B cell (primary cell): ENCODE measurements at places on chromosomes 3 and 15.

GRCh38 chr15:29105151-29105854, 164.3 kb downstream of the NSMCE3 start:
- no peak for DNase-seq

DNA sequence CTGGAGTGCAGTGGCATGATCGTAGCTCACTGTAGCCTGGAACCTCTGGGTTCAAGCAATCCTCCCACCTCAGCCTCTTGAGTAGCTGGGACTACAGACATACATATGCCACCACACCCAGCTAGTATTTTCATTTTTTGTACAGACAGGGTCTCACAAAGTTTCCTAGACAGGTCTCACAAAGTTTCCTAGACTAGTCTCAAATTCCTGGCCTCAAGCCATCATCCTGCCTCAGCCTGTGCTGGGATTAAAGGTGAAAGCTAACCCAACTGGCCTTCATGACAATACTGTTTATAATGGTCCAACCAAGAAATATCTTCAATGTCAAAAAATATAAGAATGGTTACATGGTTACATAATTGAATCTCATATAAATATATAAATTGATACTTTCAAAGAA, 24.0 kb downstream of the GPR176 start:
- DNase-seq = no peak

DNA sequence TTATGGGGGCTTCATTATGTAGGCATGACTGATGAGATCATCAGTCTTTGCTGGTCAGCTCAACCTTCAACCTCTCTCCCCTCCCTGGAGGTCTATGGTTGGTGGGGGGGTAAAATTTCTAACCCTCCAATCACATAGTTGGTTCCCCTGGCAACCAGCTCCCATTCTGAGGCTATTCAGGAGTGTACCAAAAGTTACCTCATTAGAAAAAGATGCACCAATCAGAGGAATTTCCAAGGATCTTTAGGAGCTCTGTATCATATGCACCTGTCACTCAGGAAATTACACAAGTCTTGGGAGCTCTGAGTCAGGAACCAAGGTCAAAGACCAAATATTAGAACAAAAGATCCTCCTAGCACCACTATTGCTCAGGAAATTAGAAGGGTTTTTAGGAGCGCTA, 21.4 kb upstream of the LEO1 start:
- no peak for DNase-seq

- no peak for DNase-seq
These were observed 212.4 kb upstream of the ADAMTS9 start for GRCh38 chr3:64900156-64900555.

DNA sequence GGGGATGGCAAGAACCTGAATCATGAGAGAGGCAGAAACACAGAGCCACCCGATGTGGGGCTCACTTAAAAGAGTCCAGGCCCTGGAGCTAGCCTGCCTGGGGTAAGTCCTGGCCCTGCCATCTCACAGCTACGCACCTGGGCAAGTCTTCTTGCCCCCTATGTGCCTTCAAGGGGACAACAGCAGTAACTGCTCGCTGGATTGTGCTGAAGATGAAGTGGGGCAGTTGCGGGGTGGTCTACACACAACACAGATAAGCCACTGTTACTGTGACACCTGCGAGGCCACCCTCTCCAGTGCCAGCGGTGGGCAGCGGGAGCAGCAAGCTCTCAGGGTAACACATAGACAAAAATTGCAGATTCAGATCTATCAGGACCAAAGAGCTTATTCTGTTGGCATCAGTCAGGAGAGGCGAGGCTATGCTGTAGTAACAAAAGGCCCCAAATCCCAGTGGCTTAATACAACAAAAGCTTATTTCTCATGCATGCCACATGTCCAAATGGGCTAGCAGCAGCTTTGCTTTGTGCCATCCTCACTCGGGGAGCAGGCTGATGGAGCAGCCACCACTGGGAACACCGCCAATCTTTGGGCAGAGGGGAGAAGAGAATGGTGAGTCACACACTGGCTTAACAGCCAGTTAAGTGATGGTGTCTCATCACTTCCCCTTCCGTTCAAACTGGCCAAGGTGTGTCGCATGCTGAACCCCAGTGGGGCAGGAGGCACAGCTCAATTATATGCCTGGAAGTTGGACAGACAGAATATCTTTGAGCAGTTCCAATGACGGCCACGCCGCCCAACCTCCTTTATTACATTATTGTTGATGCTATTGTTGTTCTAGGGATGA, 78.3 kb downstream of the WNT7A start:
- no peak for DNase-seq

GRCh38 chr3:16059081-16059537, 115.4 kb upstream of the GALNT15 start:
- no peak for DNase-seq

DNA sequence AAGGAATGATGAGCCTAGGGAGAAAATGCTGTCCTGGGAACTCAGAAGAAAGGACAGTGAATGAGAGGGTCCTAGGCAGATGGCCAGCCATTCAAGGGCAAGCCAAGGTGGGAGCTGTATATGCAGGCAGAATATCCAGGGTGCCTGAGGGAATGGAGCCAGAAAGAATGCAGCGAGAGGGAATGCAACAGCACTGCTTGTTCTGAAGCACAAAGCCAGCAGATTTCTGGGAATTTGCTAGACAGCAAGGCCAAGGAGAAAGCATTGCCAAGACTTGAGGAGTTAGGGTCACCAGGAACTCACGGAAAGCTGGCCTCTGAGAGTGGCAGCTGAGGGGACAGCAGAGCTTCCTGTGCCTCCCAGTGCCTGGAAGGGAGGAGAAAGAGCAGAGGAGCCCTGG, 200.6 kb downstream of the MYRIP start:
- no peak for DNase-seq

- DNase-seq = no peak
These were observed 37.1 kb downstream of the NR2F2 start for GRCh38 chr15:96367311-96368200.
